Esophagus muscularis mucosa (tissue), 4 donors: ENCODE measurements at places on chromosomes 5 and 9.

GRCh38 chr9:87115785-87116184 lies 168.5 kb upstream of the GAS1 start:
- DNase-seq, result no peak

DNA sequence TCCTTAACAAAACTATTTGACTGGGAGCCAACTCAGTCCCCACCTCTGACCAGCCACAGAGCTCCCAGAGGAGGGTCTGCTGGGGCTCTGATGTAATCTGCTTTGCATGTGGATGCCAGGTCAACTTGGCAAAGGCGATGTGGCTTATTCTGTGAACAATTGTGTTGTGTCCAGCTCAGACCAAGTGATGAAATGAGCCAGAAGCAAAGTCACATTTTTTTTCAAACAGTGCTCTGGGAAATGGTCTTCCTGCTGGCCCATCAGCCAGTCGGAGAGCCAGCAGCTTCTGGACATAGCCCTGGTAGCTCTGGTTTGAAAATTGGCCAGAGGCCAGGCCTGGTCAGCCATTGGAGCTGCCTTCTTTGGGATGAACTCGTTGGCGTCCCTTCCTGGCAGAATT lies 86.5 kb downstream of the ANGPTL2 start:
- no peak for DNase-seq

DNA sequence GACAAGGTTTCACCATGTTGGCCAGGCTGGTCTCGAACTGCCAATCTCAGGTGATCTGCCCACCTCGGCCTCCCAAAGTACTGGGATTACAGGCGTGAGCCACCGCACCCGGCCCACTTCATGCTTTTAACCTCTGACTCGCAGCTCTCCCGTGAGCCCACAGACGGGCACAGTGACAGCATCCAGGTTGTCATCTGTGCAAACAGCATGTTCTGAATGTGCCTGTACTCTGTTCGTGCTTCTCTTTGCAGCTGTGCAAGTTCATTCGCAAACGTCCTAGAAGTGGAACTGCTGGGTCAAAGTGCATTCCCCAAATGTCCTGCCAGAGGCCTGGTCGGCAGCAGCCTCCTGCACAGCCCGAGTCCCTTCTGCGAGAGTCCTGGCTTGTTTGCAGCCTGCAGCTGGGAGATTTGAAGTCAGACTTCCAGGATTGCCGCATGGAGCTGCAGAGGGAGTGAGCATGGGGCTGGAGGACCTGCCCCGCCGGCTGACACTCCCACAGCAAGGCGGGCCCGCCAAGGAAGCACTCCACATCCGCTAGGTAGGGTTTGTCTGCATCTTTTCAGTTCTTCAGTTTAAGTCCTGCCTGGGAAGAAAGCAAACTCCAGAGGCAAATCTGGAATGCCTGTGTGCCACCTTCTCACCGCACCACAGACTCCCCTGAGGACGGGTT lies 3.4 kb downstream of the BRD3OS start:
- no peak for DNase-seq

DNA sequence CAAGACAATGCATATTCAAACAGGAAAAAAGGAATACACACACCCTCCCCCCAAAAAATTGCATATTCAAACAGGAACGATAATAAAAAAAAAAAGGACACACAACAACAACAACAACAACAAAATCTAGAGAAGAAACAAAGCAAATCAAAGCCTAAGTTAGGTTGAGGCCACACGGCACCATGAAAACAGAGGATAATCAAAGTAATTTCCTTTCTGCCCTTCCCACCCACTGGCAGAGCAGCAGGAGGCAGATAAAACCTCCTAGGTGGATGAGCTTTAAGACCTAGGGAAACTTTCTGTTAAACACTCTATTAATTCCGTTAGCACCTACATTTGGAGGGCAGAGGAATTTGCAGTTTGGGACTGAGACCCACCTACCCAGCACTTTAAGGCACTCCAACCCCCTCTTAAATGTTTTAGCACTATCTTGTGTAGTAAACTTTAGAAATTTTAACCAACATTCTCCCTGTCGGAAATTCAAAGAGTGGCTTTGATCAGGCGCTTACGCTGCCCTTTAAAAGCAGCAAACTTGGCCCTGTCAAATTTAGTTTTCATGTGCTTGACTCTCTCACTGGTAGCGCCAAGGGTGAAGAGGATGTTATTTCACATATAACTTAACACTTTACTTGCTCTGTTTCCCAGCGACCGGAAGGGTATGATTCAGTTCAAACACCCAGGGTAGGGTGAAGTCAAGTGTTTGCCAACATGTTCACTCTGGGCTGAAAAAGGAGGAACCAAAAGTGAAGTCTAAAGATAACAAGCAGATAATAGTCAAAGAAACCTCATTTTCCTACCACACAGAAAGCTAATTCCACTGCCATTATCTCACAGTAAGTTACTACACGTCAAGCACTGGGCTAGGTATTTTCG lies 9.2 kb downstream of the ENC1 start:
- no peak for DNase-seq

DNA sequence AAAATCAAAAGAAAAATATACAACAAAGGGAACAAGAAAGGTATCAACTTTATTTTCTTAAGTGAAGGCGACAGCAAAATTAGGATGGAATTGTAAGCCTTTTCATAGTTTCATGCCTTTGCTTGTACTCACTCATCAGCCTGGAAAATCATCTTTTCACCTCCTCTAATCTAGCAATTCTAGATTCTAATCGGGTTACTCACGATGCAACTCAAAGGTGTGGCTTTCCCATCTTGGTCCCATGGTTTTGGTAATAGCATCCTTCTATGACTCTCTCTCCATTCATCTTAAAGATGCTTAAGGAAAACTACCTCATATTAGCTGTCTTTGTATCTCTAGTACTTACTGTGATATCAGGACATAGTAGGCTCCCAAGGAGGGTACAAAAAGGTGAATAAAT lies 30.5 kb downstream of the DNAH5 start:
- DNase-seq, result no peak

GRCh38 chr9:134723491-134724190 lies 82.0 kb downstream of the COL5A1 start:
- DNase-seq, result no peak

DNA sequence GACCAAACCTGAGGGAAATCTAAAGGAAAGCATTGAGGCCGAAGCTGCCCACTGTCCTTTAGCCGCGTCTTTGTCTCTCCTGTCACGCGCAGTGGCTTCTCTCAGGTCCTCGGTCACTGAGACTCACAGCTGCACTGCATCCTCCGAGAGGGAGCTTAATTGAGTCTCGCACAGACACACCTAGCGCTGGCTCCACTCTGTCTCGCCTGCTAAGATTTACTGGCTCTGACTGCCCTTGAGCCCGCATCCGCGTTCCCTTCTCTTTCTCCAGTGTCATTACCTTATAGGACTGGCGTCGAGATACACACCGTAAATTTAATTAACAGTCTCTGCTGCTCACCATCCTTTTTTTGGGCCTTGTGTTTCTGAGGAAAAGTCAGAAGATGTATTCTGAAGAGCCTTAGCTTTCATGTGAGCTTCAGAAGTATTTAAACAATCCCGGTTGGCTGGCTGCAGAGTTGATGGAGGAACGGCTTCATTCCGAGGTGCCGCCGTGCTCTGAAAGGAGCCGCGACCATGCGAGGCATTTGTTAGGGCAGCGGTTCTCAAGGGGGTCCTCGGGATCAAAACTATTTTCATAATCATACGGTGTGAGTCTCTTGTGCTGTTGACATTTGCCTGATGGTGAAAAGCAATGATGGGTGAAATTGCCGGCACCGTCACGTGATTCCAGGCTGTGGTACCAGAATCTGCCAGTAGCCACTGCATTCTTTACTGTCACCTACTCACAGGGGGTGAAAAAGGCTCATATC lies 58.3 kb downstream of the GPR107 start:
- DNase-seq, result no peak
